HFFc6 (cell line): ENCODE measurements at places on chromosomes 16 and 17. TPM values are rescaled to one million over a fixed set of nuclear protein-coding genes. Genes with fewer than 3 reads are reported as not detected.
A peak's percentile ranks its signal among the peaks of the same experiment; 100 is the strongest.

DNA sequence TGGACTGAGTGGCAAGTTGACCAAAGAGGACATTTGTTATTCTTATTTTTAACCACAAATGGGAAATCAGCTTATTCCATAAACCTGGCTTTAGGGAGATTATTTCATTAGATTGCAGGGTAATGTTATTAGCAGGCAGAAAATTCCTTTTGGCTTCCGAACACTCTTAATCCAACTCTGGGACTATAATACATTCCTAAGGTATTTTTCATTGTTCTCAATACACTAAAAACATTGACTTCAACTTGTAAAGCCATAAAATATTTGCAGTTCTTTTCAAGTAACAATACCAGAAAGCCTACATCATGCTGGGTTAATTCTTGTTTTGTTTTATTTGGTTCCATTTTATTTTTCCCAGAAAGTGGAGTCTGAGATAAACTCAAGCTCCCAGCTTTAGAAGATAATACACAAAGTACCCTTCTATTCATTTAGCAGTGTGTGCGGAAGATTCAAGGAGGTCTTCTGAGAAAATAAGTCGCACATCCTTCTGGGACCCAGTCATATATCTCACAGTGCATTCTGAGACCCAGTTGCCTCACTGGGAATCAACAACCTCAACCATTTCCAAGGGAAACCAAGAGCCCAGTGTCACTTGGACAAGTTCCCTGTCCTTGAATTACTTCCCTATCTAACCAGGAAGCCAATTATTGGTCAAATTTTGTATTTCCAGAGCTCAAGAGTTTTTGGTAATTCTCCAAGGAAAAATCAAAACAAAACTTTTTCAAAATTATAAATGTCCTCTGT is 389.6 kb upstream of the DYNLRB2 start:
- DNase-seq = peak; percentile 80

DNA sequence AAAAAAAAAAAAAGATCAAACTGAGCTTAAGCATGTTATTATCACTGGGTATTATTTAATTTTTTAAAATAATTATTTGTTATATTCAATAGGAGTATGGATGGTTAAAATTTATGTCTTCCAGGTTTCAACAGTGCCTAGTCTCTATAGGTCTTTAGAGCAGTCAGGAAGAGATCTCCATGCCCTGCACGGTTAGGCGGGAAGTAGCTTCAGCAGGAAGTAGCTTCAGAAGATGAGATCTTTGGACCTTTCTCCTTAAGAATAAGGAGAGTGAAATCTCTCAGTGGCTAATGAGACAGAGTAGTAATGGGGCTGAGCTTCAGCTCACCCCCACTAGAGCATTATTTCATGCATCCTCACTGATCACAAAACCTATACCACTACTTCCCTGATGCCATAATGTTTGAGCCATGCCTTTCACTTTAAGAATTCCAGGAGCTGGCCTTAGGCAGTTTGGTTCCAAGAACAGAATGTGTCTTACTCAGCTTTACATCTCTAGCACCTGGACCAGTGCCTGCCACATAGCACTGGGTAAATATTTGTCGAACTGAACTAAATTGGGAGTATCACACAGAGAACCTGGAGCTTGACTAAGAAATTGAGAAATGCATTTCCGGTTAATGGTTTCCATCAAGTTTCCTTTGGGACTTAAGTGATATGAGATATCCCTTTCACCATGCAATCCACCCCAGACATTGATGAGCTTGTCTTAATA is 43.5 kb downstream of the SCPEP1 start:
- no peak for DNase-seq

GRCh38 chr17:79835953-79836509 is 3.2 kb downstream of the CBX4 start:
- DNase-seq = no peak

The FA2H gene
- total RNA-seq = not detected in 3 replicates

The TBX21 gene
- total RNA-seq = not detected in 3 replicates
